CD4-positive, alpha-beta T cell treated with Interleukin-21 for 1 hour (primary cell): ENCODE measurements at places on chromosomes 7 and 10.

DNA sequence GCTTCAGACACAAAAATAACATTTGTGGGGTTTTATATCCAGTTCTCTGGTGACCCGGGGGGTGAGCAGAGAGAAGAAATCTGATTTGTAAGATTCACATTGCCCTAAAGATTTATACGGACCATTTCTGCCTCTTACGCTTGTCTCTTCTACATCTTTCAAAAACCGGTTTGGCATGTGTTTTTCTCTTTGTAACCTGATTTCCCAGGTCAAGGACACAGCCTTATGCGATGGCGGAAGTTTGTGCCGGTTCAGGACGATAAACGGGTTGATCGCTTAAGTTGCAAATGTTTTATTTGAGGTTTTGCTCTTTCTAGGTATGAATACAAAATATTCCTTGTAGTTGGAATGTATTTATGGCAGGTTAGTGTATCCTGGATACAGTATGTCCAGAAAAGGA, 61.6 kb upstream of the SH2B2 start:
- no peak for DNase-seq

GRCh38 chr7:35508623-35509400, 186.1 kb downstream of the HERPUD2 start:
- DNase-seq, result no peak

- no peak for DNase-seq
Measured at GRCh38 chr7:2124604-2125345, 108.0 kb downstream of the MAD1L1 start.

GRCh38 chr7:92874567-92874966, 38.2 kb upstream of the CDK6 start:
- no peak for DNase-seq

DNA sequence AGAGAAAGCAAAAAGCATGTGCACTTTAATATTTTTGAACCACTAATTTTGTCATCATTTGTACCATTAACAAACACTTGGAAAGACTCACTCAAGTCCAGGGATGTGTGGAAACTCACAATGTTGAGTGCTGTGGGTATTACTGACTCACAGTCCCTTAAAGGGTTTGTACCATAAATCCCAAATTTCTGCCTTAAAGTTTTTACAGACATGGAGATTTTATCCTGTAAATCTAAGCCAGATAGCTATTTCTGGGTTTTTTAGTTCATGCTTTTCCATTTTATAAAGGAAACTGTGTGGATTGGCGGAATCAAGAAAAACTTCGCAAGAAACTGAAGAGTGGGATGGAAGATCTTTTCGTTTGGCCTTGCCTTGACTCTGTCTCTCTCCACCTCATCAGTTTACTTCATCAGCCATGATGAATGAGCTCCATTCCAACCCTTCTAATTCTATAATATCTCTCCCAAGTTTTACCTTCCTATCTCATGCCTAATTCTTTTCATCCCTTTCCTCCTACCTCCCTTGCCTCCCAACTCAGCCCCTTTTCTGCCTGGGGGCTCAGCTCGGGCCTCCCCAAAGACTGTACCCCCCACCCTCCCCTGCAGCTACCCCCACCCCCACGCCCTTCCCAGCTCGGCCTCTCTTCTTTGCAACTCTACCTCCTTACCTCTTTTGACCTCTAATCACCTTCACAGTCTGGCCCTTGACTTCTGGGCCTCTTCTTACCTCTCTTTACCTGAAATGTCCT, 218.5 kb upstream of the MKLN1 start:
- peak; percentile 6 for DNase-seq

GRCh38 chr10:58512491-58513187, at the start of gene BICC1:
Gene BICC1, plus strand, starts transcription at chr10:58512872. Its CDS starts 272 bp downstream, at chr10:58513144.
- DNase-seq, result no peak

DNA sequence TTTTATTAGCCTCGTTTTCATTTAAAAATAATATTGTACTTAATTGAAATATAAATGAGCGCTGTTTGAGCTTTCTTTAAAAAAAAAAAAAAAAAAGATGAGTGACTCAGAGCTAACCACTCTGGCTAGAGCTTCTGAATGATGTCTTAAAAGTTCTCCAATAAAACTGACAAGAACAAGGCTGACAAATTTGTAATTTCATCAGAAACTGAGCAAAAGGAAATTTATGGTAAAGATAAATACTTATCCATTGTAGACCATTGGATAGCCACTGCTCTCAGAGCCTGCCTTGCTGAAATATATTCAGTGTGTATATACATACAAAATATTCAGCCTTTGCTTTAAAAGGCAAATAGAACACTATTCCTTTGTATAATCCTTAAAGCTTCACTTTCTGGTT, 91.2 kb upstream of the OIT3 start:
- DNase-seq, result no peak

DNA sequence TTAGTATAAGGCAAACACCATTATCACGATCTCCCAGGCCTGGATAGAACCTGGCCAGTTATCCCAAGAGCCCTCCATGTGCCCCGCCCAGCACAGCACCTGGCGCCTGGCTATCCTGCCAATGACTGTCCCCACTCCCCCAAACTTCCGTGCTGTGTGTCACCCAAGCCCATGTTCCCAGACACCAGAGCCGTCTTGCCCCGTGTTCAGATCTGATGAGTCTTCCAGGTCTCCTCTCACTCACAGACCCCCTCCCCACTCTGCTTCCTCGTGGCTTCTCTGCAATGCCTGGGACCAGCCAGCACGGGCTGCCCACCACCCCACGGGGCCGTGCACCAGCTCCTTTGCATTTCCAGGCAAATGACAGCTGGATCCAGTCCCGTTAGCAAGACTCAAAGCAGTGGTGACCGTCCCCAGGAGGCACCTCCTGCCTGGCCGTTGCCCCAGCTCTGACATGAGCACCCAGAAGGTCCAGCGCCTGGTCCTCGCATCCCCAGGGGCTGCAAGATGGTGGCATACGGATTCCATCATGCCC, 43.8 kb upstream of the INPP5A start:
- DNase-seq, result no peak

DNA sequence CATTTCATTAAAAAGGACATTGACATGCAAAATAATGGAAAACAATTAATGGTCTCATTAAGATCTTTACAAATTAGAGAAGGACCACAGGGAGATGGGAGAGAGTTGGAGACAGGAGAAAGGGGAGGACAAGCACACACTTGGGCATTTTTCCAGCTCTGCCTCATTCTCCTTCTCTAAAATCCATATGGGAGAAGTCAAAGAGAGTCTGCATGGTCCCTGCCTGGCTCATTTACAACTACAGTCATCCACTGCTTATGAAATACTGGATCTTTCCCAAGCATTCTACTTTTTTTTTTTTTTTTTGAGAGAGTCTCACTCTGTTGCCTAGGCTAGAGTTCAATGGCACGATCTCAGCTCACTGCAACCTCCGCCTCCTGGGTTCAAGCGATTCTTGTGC, 518.9 kb upstream of the CELF2 start:
- DNase-seq, result no peak

GRCh38 chr7:157268540-157268939, 68.3 kb upstream of the DNAJB6 start:
- DNase-seq, result no peak

DNA sequence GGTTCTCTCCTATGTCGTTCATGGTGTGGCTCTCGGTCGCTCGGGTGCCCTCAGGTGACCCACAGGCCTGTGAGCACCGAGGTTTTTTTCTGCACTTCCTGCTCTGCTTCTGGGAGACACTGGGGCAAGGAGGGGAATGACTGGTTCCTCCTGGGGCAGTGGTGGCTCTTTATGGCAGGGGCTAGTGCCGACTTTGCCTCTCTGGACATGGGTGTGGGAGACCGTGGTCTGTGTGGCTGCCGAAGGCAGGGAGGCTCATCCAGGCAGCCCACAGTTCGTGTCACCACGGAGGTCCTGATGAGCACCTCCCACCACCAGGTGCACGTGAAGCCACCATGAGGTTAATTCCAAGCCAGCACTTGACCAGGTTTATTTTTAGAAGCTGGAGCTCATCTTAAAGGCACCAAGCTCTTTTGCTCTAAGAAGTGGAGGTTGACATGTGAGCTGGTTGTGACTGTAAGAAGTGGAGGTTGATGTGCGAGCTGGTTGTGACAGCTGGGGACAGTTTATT, 24.7 kb upstream of the DPYSL4 start:
- peak; percentile 65 for DNase-seq

DNA sequence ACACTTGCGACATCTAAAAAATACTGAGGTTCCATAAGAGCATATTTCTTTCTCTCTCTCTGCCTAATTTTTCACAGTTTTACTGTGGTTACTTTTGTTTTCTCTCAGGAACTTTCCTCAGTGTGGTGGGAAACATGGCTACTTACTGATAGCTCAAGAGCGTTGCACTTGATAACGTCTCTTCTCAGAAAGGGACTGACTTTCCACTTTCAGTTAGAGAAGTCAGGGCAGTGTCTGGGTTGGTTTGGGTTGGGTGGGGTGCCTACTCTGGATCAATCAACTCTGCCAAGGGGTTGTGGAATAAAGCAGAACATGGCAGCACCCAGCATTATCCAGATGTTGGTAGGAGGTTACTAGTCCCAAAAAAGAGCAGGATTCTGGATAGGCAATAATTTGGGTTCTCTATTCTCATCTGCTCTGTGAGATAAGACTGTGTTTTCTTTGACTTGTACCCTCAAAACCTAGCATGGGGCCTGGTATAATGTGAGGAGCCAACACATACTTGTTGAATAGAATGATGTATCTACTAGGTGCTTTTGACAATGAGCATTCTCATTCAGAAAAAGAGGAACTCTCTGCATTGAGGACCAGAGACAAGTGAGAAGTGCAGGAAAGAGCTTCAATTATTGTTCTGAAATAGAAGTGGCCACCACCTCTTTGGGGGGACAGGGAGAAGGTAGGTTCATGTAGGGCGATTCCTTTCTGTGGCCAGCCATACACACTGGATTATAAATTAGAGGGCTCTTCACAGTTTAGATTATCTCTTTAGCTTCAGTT, 315.7 kb downstream of the REEP3 start:
- DNase-seq, result no peak

- peak; percentile 93 for DNase-seq
Measured at GRCh38 chr10:110414548-110415309, 83.0 kb upstream of the DUSP5 start.
